ENCODE measurements at places on chromosomes 7 and 10.
A peak's percentile ranks its signal among the peaks of the same experiment; 100 is the strongest.

GRCh38 chr10:88499569-88500470 lies 83.3 kb downstream of the RNLS start:
- H3K27me3 ChIP-seq = no peaks in the 10 kb centered on the region
- no peak for DNase-seq
- H3K4me1 ChIP-seq = no peaks in the 10 kb centered on the region
- H3K27ac ChIP-seq = no peak overlapping the region
- no peaks in the 10 kb centered on the region for H3K36me3 ChIP-seq

- no peaks in the 10 kb centered on the region for H3K27me3 ChIP-seq
- DNase-seq = no peak
- no peaks in the 10 kb centered on the region for H3K4me1 ChIP-seq
These were observed 741.7 kb upstream of the GALNT17 start for GRCh38 chr7:70390251-70390650.

DNA sequence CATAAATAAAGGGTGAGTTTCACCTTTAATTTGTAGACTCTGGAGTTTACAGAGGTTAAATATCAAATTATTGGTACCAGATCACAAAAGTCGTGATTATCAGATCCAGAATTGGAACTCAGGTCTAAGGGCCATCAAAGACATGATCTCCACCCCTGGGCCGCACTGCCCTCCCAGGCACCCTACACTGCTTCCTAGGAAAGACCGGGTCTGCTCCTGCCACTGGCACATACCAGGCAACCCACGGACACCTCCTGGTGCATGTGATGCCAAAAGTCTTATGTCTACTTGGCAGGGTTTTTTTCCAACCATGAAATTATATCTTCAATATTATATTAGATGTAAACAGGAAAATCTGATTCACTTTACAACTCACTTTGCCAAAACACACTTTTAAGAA lies 452.8 kb downstream of the PTPRN2 start:
- no peak overlapping the region for H3K4me3 ChIP-seq
- no peaks in the 10 kb centered on the region for H3K4me1 ChIP-seq
- H3K36me3 ChIP-seq = no peaks in the 10 kb centered on the region
- H3K27ac ChIP-seq = no peak overlapping the region
- DNase-seq = no peak

DNA sequence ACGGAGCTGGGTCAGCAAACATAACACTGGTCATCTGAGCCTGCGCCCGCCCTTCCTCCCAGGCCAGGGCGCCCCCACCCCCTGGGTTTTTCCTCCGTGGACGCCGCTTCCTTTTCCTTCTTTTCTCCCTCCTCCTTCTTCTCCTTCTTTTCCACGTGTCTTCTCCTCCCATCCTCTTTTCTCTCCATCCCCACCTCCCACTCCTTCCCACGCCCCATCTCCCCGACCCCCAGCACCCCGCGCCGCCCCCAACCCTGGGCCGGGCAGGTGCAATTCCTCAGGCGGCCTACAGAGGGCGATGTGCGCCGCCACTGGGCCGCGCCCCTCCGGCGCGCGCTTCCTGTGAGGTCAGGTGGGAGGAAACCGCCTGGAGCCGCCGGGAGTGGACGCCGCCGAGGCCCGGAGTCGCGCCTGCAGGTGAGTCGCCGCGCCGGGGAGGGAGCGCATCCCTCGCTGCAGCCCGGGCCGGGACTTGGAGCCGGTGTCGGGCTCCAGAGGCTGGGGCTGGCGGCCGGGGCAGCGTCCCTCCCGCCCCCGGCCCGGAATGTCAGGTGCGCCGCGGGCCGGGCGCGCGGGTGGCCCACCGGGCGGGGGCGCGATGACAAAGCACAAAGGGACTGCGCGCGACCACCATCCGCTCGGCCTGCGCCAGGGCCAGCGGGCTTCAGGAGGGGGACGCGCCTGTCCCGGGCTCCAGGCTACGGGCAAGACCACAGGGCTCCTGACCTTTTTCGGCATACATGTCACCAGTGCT lies at the start of gene FAM241B:
FAM241B (plus strand) TSS at position 351 of the 754 bp plus-strand sequence. CDS start 1,497 bp downstream, outside the sequence.
- H3K27ac ChIP-seq = no peak within 1 kb of the TSS
- peak within 1 kb of the TSS; percentile 63 for H3K4me3 ChIP-seq
- peaks cover 3% of the 10 kb centered on the region for H3K4me1 ChIP-seq
- no peaks in the 10 kb centered on the region for H3K27me3 ChIP-seq
- DNase-seq = peak; percentile 76

- DNase-seq = no peak
- H3K27me3 ChIP-seq = no peaks in the 10 kb centered on the region
- no peak overlapping the region for H3K27ac ChIP-seq
These were observed 396.5 kb upstream of the MKI67 start for GRCh38 chr10:128522551-128523308.

DNA sequence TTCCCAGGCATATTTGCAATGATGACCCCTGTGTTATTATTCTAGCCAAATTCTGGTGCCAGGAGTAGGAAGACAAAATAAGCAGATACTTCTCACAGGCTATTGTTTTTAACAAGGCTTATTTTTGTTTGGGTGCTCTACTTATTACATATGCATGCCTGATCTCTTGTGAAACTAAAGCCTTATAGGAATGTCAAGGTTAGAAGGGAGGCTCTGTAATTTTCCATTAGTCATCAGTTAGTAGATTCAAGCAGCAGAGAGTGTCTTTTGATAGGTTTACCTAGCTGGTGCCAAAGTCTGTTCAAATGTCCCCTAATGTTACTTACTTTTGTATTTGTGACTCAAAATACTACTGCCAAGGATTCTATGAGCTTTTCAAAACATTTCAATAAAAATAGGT lies 11.7 kb upstream of the TMEM106B start:
- no peaks in the 10 kb centered on the region for H3K27me3 ChIP-seq
- H3K4me1 ChIP-seq = no peaks in the 10 kb centered on the region
- no peak overlapping the region for H3K4me3 ChIP-seq
- DNase-seq = peak; percentile 84
- H3K27ac ChIP-seq = no peak overlapping the region
